ENCODE measurements at places on chromosomes 6 and 20.

GRCh38 chr6:7636151-7636550 lies 46.2 kb downstream of the SNRNP48 start:
- no peak for DNase-seq

DNA sequence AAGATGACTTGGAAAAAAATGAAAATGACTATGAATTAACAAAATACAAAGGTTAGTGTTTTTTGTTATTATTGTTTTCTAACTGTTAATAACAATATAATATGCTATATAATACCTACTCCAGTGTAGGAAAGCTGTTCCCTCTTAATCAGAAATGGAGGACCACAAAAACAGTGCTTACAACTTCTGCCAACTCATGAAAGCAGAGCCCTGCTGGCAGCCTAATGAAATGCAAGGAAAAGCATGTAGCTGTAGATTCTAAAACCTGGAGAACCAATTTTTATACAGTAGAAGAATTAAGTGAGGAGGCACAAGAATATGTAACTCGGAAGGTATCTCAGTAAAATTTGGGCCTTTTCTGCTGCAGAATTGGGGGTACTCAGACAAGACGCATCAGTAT lies 29.4 kb downstream of the PHIP start:
- DNase-seq, result no peak

DNA sequence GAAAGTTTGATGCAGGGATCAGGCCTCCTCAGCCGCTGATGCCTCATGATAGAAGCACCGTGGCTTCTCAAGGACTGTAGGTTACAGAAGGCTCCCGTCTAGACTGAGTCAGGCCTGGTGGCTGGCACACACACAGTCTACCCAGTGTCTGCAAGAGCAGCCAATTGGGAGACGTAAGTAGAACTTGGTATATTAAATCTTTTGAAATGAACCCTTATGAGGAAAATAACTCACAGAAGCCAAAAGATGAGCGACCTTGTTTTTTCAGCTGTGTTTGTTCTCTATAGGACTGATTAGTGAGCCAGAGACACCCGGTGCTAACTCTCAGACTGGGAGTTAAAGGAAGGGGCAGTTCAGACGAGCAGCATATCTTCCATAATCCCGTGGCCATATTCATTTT lies 5.9 kb upstream of the PDE10A start:
- no peak for DNase-seq

GRCh38 chr20:51125105-51125504 lies 102.2 kb upstream of the KCNG1 start:
- DNase-seq, result no peak

GRCh38 chr6:14713008-14713960 lies 532.6 kb upstream of the JARID2 start:
- DNase-seq, result peak; percentile 83

- DNase-seq, result no peak
These were observed 55.6 kb upstream of the ZMYND8 start for GRCh38 chr20:47412083-47412482.

- DNase-seq, result no peak
These were observed 83.4 kb downstream of the GFRAL start for GRCh38 chr6:55410674-55411073.

GRCh38 chr6:31861919-31862343 lies 690 bp downstream of the NEU1 start:
- no peak for DNase-seq

GRCh38 chr20:38190166-38190565 lies 25.1 kb upstream of the TGM2 start:
- DNase-seq, result no peak

- DNase-seq, result no peak
These were observed 458 bp upstream of the ARMC12 start for GRCh38 chr6:35736253-35736894.

DNA sequence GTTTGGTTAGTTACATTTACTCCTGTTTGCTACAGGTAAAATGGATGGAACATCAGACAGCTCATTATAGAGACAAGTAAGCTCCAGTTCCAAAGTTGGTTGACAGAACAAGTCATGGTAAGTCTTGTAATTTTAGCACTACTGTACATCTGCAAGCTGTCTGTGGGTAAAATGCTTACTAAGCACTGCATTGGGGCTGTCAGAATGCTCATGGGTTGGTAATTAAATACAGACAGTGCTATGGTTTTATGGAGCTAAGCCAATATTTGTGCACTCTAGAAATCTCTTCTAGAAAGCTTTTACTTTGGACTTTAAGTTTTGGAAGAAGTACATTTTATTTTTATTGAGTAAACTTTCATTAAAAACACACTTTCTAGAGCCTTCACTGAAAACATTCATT lies 419.2 kb upstream of the MMS22L start:
- no peak for DNase-seq

DNA sequence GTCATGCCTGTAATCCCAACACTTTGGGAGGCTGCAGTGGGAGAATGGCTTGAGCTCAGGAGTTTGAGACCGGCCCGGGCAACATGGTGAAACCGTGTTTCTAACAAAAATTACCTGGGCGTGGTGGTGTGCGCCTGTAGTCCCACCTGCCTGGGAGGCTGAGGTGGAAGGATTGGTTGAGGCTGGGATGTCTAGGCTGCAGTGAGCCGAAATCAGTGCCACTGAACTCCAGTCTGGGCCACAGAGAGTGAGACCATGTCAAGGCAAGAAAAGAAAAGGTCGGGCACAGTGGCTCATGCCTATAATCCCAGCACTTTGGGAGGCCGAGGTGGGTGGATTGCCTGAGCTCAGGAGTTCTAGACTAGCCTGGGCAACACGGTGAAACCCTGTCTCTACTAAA lies 8.2 kb upstream of the BCAS4 start:
- no peak for DNase-seq

- peak; percentile 92 for DNase-seq
These were observed 6.4 kb downstream of the TPMT start for GRCh38 chr6:18148304-18149025.

DNA sequence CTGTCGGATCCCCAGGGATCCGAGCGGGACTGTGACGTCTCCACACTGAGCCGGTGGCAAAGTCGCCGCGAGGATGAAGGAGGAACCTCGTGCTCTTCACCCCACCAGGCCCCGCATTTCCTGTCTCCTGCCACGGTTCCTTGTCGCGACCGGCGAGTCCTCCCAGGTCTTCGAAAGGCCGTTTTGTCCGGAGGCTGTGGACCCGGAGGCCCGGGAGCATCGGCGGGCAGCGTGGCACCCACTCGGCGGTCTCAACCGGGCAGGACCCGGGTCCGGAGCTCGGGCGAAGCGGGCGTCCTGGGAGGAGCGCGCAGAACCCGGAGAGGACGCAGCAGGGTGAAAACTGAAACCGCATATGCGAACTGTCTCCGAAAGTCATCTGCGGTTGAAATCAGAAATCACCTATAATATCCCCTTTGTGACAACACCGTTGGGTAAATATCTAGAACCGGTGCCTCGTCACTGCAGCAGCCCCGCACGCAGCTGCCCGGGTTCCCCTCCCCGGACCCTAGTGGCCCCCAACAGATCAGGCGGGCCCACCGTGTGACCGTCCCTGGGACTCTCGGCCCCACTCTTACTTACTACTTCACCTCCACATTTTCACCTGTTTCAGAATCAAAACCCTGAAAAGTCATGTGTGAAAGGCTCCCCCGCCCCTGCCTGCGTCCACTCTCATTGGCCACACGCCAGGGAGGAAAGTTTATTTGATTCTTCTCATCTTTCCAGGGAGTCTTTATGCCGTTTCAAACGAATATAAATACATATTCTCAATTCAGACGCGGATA lies 3.1 kb upstream of the ULBP2 start:
- no peak for DNase-seq

DNA sequence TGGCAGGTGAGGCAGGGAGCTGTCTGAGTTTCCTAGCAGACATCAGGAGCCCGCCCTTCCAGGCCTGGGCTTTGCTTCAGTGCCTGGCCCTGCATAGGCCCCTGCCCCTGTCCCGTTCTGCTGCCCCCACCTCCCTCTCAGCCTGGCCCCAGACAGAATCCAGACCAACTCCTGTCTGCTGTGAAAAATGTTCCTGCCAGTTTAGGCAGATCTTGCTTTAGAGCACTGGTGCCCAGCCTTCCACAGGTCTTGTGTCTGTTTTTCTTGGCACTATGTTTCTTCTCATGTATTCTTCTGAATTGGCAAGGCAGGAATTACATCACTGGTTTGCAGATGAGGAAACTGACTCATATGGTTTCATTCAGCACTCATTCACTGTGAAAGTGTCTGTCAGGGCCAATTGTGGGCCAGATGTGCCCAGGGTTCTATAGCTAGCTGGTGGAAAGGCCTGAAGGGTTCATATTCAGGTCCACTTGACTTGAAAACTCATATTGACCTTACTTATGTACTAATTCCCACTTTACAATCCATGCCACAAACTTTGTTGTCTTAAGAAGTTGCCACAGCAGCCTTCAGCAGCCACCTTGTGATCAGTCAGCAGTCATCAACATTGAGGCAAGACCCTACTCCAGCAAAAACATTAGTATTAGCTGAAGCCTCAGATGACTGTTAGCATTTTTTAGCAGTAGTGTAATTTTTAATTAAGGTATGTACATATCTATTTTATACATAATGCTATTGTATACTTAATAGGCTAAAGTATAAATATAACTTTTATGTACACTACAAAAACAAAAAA lies 40.5 kb downstream of the HLA-F start:
- DNase-seq, result peak; percentile 67

- peak; percentile 83 for DNase-seq
These were observed 55.3 kb upstream of the BTN3A2 start for GRCh38 chr6:26309731-26310142.

- DNase-seq, result no peak
These were observed 27.2 kb downstream of the DIDO1 start for GRCh38 chr20:62898970-62899632.

DNA sequence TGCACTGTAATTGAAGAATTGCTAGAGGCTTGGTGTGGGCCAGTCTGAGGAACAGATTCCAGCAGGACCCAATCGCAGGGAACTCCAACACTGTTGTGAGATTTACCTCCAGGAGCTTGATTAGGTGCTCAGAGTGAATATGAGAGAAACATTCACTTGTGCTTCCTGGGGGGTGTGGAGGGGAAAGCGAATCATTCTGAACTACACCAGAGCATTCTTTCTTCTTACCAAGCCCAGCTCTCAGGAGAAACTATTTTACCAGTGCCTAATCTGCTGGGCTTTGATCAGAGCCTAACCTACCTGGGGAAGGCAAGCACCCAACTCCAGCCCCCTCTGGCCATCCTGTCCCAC lies 7.4 kb upstream of the SIRPB1 start:
- DNase-seq, result no peak

- DNase-seq, result no peak
These were observed 3.2 kb upstream of the RBM38 start for GRCh38 chr20:57387945-57388371.

DNA sequence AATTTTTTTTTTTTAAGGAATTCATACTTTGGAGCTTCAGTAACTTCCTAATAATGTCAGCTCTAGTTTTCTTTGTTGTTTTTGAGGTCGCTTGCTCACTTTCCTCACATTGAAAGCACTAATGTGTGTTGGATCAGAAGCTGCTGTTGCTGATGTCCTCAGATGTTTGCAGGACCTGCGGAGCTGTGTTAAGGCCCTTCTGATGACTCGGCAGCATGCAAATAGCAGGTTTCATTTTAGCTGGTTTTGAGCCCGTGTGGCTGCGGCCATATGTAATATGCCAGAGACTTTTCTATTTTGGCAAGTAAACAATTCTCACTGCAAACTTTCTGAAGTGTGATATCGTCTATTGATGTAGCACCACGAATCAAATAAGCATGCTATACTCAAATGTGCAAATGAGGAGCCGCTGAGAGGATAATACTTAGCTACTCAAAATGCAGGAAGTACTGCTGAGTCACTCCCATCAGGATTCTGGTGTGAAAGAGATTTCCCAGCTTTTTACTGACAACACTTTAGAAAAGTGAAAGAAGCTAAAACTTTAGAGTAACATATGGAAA lies 187.8 kb downstream of the SASH1 start:
- DNase-seq, result peak; percentile 95

DNA sequence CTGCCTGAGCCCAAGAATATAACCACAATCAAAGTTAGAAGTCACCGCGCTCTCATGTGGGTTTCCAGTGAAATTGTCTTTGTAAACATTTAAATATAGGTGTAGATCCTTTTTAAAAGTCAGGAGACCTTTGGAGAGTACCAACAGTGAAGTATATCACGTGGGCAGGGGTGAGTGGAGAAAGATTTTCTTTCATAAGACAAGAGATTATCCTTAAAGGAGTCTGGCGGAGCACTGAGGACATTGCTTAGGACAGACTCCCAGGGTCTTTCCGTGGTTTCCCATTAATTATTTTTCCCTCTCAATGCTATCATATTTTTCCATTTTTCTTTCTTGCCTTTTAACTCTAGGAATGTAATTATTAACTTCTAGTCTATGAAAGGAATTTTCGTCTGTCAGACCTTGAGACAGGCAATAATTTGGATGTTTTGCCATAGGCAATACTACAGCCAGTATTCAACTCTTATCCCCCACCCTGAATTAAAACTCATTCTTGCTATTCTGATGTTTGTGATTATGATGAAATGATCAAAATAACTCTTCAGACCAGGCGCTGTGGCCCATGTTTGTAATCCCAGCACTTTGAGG lies 31.4 kb downstream of the DCBLD1 start:
- DNase-seq, result peak; percentile 46

- no peak for DNase-seq
These were observed 217.2 kb downstream of the GRM1 start for GRCh38 chr6:146246028-146246427.

GRCh38 chr6:165077876-165078275 lies 231.5 kb downstream of the C6orf118 start:
- no peak for DNase-seq

- no peak for DNase-seq
These were observed 29.3 kb upstream of the LOC128125822 start for GRCh38 chr6:63543001-63543400.

- DNase-seq, result no peak
These were observed 24.4 kb upstream of the MYBL2 start for GRCh38 chr20:43642548-43642947.

GRCh38 chr20:12947691-12948090 lies 61.1 kb upstream of the SPTLC3 start:
- DNase-seq, result no peak

DNA sequence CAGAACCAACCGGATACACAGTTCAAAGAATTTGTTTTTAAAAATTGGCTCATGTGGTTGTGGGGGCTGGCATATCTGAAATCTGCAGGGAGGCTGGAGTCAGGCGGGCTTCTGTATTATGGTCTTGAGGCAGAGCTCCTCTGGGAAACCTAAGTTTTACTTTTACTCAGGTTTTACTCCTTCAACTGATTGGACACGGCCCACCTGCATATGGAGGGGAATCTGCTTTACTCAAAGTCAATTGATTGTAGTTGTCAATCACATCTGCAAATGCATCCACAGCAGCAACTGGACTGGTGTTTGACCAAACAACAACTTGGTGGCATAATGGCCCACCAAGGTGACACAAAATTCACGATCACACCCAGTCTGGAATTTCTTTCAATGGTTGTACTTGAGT lies 103.4 kb downstream of the ERMARD start:
- no peak for DNase-seq
